Cardiac septum (tissue), 1 donor: ENCODE measurements at places on chromosomes 2 and 18. TPM values are rescaled to one million over a fixed set of nuclear protein-coding genes. Genes with fewer than 3 reads are reported as not detected.
A peak's percentile ranks its signal among the peaks of the same experiment; 100 is the strongest.

The CABYR gene
- total RNA-seq: 0.59 TPM

The CTNNA2 gene
- 0.13 TPM for total RNA-seq

The APLF gene
- 6.5 TPM for total RNA-seq

The ADAM23 gene
- total RNA-seq: 78.7 TPM

DNA sequence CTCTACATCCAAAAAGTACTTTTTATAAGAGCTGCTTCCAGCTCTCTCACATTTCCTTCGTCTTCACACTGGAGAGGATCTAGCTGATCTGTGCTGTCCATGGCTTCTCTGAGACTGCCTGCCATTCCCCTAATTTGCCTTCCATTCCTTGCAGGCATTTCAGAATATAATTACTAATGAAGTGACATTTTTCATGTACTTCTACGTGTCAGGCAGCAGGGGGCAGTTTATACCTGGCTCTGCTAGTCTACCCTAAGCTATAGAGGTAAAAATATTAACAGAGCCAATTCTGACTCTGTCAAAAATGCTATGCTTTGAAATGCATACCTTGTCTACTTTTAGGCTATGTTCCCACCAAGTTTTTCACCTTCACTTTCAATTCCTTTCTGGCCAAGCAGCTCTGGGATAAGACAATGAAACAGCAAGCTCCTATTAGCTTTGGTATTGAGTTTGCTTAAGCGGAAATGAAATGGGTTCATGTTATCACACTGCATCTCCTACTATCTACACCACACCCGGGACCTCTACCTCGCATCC, 81.9 kb downstream of the MEP1B start:
- DNase-seq: no peak

- DNase-seq: no peak
These were observed 156.1 kb downstream of the HAUS1 start for GRCh38 chr18:46260016-46260878.

- no peak for DNase-seq
These were observed 796 bp downstream of the SPIRE1 start for GRCh38 chr18:12656938-12657683.

GRCh38 chr2:54366487-54367280, 89.4 kb upstream of the SPTBN1 start:
- DNase-seq: no peak

DNA sequence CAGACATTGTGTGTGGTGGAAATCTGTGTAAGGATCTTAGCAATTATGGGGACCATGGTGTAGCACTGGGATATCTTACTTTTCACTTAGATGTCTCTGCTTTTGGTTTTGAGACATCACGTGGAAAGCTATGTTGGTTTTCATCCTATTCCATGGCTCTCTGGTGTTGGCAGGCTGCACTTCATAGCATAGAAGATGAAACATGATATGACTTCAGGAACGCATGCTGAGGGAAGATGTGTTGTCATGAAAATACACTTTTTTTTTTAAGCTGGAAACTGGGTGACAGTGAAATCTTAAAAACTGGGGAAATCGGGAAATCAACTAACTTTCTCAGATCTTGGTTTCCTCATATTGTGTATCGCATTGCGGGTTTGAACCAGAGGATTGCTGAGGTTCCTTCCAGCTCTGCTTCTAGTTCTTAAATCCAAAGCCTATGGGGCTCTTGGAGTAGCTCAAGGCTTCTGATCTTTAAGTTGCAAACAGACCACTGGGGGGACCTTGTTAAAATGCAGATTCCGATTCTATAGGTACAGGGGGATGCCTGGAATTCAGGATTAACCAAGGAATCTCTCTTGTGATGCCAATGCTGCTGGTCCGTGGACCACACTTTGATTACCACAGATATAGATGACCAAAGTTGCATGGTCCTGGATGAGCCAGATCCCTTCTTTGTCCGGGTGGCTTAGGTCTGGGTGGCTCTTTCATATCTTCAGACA, 160.7 kb downstream of the SH3RF3 start:
- no peak for DNase-seq

- DNase-seq: no peak
These were observed 60.6 kb downstream of the IKZF2 start for GRCh38 chr2:213090772-213091171.

- no peak for DNase-seq
These were observed 206.8 kb downstream of the TXNL1 start for GRCh38 chr18:56431551-56431950.

GRCh38 chr18:75130591-75131328, 78.2 kb downstream of the PTGR3 start:
- DNase-seq: peak; percentile 43

- no peak for DNase-seq
These were observed 3.4 kb upstream of the CYP1B1 start for GRCh38 chr2:38079116-38080052.
